ENCODE measurements at places on chromosomes 1 and 21.

DNA sequence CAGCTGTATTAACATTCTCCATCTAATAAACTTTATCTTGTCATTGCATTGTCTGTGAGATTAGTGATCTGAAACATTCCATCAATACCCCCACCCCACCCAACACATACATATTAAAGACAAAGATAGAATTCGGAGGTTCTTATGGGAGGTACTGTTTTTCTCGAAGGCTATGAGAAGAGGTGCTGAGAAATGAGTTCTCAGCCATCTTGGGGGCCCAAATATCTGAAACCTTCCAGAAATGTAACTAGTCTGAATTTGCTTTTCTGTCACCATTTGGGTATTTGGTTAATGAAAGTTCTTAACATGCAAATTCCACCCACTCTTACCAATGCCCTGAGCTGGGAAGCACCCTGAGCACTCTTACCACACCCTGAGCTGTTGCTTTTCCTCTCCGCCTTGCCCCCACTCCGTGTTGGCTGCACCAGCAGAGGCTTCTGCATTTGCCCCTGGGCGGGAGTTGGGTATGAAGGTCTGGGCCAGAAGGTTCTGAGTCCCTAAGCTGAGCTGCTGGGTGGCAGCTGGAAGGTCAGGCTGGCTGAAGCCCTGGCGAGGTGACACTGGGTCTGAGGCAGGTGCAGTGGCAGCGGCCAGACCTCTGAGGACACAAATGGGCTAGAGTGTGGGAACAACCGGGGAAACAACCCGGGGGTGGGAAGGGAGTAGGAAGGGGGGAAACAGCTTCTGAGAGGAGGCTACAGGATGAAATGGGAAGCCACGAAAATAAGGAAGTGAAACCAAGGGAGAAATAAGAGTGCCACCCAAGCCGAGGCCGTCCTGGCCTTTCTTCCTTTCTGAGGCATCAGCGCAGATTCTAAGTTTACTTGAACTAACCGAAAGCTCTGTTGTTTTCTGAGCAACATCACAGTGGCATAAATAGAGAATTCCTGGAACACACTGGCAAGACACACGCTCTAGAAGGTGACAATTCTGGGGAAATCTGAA, 26.3 kb upstream of the IER5 start:
- no peak for DNase-seq

GRCh38 chr1:91784191-91784590, 101.8 kb downstream of the TGFBR3 start:
- DNase-seq, result no peak

- no peak for DNase-seq
These were observed 819 bp downstream of the SLC25A34 start for GRCh38 chr1:15736892-15737261.

DNA sequence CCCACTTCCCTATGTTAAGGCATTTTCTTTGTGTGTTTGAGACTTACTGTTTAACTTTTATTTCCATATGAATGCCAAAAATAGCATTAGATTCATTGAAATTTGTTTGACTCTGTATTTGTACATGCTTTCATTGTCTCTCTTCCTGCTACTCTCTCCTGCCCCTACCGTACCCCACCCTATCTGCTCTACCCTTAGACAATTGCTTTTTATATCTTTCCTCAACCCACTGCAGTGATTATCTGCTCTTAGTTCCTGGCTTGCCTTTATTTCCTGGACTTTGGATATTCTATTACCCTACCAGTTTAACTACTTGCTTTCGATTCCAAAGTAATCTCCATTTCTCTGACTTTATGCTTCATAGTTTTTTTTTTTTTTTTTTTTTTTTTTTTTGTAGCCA, 10.5 kb downstream of the RAVER2 start:
- DNase-seq, result no peak

DNA sequence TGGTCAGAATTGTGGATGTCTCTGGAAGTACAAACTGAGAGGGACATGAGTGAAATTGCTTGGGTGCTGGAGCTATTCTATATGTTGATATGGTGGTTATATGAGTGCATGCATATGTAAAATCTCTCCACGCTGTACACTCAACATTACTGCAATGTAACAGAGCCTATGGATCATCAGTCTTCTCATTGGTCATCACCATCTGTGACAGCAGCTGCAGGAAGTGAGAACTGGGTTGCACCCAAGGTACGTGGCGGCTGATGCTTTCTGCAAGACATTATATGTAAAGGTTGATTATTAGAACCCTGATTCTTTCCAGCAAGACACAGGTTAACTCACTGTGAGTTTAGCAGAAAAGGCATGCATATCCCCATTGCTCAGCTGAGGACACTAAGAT, 387.1 kb downstream of the OMA1 start:
- DNase-seq, result no peak

DNA sequence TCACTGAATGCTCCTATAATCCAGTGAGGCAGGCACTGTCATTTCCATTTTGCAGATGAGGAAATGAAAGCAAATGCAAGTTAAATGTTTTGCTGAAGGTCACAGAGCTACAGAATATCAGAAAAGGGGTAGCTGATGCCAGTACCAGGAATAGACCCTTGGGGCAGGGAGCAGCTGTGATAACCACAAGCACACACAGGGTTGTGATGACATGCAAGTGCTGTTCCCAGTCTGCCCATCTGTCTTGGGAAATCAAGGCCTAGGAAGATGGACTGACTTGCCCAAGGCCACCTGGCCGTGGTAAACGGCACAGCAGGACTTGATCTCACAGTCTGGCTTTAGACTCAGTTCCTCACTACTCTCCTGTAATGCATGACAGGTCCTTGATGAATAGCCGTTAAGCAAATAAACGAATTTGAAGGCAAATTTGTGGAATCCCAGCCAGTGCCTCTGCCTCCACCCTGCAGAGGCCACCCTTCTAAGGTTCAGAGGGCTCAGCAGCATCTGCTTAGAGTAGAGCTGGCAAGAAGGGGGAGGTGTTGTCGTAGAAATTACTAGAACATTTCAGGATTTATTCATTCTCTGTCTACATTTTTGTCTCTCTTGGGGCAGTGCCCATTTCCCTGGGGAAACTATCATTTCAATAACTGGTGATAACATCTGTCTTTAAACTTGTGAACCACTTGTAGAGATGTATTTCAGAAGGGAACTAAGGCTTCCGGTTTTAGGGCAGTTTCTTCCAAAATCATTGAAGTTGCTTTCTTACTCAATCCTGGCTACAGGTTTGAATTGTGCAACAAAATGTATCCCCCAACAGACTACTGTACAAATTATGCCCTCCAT, 53.2 kb upstream of the MRPS6 start:
- DNase-seq, result peak; percentile 87

DNA sequence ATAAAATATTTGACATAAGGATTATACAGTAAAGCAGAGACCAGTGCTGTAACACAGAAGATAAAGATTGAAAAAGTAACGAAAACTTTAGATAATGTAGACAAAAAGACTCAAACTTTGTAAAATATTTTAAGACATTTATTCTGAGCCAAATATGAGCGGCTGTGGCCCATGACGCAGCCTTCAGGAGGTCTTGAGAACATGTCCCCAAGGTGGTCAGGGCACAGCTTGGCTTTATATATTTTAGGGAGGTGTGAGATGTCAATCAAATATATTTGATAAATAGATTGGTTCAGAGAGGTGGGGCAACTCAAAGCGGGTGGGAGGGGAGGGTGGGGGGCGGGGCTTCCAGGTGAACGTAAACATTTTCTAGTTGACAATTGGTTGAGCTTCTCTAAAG, 81.2 kb downstream of the WDR4 start:
- no peak for DNase-seq

GRCh38 chr21:16194095-16194787, 464.5 kb downstream of the USP25 start:
- no peak for DNase-seq

- DNase-seq, result no peak
These were observed 30.3 kb upstream of the COL6A2 start for GRCh38 chr21:46067505-46068201.

- DNase-seq, result no peak
These were observed 43.4 kb downstream of the ZZZ3 start for GRCh38 chr1:77639056-77639455.

DNA sequence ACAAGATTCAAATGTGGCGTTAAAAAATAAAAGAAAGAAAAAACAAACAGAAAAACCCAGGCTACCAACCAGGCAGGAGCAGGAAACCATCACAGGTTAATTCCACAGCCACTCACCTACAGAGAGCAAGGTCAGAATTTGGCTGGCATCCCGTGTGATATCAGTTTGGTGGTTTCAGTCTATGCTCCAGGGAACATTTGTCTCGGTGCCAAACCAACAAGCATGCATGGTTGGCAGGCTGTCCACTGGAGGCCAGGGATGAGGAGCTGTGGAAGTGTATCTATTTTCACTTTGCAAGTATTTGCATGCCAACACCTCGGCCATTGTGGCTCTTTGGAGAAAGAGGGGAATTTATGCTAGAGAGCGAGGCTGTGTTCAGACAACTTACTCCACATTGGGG, 53.1 kb upstream of the PROX1 start:
- DNase-seq, result no peak

- no peak for DNase-seq
These were observed 45.7 kb downstream of the RNF11 start for GRCh38 chr1:51281807-51282206.

GRCh38 chr1:209786146-209786545, 1.8 kb upstream of the C1orf74 start:
- DNase-seq, result no peak

GRCh38 chr1:240031414-240031813, 60.3 kb upstream of the FMN2 start:
- no peak for DNase-seq

GRCh38 chr1:112651205-112651604, 23.3 kb upstream of the MOV10 start:
- DNase-seq, result no peak

GRCh38 chr1:167638064-167638463, 8.0 kb downstream of the RCSD1 start:
- no peak for DNase-seq

DNA sequence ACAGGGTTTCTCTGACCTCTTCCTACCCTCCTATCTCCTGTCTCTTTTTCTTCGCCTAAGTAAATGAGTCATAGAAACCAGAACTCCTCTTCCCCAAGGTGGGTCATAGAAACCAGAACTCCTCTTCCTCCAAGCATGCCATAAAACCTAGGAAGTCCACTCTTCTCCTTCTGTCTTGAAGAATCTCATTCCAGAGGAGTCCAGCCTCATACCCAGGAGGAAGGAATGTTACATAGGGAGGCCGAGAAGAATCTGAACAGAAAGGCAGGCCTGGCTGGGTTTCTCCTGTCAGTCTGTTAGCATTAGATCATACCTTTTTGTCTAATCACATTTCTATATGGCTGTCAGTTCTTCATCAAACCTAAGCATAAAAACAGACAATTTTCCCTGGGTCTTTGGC, 47.5 kb upstream of the WLS start:
- DNase-seq, result no peak

DNA sequence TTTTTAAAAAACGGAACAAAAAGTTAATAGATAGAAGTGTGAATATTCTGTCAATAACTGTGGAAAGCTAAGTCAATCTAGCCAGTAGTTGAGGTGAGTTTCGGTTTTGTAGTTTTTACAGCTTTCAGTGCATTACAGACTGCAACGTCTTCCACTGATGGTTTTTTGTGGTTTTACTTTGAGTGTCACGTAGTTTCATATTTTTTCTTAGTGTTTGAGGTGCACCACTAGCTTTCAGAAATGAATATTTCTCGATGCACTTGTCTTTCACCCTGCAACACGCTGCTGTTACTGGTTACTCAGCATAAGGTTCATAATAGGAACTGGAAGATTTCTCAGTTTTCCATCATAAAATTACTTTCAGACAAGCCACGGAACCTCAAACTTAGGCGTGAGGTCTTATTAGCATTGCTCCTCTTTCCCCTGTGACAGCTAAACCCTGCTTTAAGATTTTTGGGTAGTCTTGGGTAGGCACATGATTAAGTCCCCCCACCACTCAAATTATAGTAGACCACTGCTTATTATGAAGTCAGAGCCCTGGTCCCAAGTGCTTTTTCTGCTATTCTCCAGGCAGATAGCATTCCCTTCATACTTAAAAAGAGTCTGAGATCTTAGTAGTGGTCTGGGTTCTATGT, 1412.7 kb downstream of the KCNT2 start:
- DNase-seq, result no peak

- no peak for DNase-seq
These were observed 3.0 kb downstream of the PEAR1 start for GRCh38 chr1:156896490-156897033.

DNA sequence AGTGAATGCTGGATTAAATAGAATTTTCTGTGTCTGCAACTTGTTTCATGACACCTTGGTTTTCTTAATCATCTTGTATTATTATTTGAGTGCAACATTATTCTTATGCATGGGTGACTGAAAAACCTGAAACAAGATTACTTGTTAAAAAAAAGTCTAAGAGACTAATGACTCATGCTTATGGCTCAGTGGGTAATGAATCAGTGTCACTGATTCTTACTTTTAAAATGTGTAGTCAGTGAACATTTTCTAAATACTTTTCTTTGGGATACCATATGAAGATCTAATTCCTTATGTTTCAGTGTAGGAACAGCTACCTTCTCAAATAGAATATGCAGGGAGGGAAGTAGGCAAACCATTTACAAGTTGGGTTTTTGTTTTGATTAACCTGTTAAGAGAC, 65.5 kb downstream of the PRKAA2 start:
- DNase-seq, result no peak

DNA sequence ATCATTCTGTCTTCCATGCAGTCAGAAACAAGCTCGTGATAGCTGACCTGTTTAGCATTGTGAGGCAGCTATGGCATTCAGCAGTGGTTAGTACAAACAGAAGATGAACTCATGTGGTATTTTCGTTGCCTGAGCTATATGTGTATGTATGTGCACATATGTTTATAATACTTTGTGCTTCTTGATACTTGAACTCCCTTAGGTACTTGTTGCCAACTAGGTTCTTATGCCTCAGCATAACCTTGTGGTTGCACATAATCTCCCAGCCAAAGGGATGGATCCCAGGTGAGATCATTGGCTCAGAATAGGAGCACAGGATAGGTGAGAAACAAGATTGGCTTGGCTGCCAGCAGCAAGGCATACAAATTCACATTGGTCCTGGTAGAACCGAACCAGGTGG, 86.1 kb downstream of the VPS26C start:
- DNase-seq, result no peak

DNA sequence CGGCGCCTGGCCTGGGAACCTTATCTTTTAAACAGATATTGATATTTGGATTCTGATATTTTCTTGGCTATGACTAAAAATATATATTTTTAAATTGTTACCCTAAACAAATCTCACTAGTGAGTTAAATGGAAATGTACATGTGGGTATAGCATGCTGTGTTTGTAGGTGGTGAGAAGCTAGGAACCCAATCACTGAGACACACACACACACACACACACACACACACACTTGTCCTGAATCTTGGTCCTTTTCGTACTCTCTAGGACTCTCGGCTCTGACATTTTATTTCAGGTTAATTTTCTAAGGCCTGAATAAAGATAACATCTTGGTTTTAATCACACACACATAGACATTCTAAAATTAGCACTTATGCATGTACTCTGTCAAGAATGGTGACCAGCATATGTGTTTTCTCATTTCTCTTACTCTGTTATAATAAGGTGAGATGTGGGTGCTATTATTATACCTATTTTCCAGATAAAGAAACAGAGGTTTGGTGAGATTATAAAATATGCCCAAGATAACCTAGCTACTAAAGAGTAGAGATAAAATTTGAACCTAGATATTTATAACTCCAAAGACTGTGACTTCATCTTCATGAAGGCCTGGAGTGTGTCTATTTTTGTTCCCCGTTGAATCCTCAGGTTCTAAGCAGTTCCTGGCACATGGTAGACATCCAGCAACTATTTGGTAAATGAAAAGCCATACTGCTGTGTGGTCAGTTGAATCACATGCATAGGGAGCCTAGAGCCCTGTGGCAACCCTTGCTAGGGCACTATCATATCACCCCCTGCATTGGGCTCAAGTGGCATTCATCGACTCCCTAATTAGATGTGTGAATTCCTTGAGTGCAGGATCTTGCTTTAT, 85.0 kb upstream of the RAB3GAP2 start:
- DNase-seq, result no peak

- DNase-seq, result no peak
These were observed 54.0 kb downstream of the RAB3B start for GRCh38 chr1:51936531-51936930.
